ENCODE measurements at places on chromosomes 5 and 9.

- DNase-seq, result no peak
These were observed 378.3 kb downstream of the BRINP1 start for GRCh38 chr9:118990949-118991348.

GRCh38 chr9:34996181-34996904 lies 6.8 kb downstream of the DNAJB5 start:
- DNase-seq, result no peak

GRCh38 chr5:171426266-171426665 lies 6.8 kb downstream of the FGF18 start:
- DNase-seq, result no peak

DNA sequence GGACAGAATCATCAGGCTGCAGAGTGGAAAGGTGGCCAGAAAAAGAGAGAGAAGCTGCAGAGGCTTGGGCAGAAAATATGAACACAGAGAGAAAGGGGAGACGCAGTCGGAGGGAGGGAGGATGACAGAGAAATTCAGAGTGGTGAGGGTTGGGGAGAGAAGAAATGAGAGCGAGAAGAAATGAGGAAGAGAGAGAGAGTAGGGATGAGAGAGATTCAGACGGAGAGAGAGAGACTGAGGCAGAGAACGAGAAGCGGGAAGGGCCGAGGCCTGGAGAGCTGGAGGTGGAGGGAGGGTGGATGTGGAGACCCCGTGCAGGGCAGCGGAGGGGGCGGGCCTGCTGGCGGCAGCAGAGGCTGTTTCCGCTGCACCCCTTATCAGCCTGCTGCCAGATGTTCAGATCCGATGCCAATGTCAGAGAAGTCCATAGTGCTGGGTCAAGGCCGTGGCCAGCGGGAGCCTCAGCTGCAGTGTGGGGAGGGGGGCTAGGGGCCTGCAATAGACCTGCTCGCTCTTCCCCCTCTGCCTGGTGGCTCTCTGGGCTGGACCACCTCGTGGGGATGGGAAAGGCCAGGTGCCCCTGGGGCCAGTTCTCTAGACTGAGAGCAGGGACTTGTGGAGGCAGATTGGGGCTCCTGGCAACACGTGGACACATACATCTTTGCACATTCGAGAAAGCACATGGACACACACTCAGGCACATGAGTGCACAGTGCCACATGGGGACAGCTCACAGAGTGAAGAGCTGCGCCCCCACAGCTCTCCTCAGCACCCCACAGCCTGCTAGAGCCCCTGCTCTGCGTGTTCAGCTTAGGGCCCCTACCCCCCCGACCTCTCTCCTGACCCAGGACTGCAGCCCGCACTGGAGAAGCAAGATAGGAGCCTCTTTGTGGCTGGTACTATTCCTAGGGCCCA lies 4.9 kb upstream of the NR5A1 start:
- DNase-seq, result no peak

DNA sequence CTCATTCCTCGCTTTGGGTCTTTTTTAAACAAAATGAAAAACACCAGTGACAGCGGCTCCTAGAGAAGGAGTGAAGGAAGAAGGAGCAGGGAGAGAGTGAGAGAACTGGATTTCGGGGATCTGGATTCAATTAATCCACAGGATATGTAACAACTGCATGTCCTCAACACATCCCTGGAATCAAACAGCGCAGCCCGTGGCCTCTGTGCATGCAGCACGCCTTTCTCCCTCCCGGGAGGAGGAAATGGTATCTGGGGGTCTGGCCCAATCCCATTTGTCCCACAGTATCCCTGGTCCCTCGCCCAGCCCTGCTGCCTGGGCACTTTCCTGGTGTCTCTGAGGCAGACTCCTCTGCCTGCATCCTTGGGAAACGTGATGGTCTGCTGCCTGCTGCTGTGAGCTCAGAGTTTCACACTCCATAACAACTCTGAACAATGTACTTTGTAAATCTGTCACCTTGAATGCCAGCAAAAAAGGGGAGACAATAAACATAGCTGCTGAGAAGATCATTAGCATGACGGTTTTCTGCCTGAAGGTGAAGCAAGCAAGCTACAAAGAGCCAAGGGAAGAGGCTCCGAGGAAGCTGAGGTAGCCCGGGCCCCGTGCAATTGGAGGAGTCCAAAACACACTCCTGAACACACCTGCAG lies 56.1 kb downstream of the PTCH1 start:
- DNase-seq, result no peak

DNA sequence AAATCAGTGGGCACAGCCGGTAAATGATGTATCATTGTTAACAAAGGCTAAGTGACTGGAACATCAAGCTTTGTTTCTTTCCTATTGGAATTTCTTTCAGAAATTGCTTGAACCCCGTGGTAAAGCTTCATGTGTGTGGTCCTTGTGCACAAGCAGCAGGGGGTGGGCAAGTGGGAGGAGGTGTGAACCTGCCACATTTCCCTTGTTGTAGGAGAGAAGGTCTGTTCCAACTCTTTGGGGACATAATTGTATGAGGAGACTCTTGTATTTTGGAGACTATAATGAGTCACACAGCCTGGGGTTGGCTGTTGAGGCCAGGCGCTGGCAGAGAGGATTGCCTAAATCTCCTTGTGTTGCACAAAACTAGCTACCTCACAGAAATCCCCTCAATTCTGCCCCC lies 620.5 kb downstream of the IRX1 start:
- DNase-seq, result no peak

GRCh38 chr9:73667749-73668148 lies 516.1 kb downstream of the ANXA1 start:
- DNase-seq, result no peak

GRCh38 chr9:90616806-90617205 lies 25.8 kb downstream of the DIRAS2 start:
- DNase-seq, result no peak

DNA sequence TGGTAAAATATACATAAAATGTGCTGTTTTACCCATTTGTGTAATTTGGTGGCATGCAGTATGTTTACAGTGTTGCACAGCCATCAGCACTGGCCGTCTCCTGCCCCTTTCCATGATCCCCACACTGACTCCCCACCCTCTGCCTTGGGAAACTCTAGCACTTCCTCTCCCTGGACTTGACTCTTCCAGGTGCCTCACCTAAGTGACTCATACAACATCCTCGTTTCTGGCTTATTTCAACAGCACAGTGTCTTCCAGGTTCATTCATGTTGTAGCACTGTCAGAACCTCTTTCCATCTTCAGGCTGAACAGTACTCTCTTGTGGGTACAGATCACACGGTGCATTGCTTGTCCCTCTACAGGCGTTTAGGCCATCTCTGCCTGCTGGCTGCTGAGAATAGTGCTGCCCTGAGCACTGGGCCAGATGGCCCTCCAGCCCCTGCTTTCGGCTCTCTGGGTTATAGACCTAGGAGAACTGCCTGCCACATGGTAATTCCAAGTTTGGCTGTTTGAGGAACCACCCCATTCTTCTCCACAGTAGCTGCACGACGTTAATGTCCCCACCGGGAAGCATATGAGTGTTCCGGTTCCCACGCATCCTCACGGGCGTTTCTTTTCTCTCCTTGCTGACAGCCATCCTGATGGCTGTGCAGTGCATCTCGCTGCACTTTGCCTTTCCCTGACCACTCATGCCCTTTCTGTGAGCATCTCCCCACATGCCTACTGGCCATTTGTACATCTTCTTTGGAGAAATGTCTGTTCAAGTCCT lies 211.8 kb downstream of the FANCC start:
- DNase-seq, result no peak

- DNase-seq, result no peak
These were observed 10.2 kb upstream of the SLC25A51 start for GRCh38 chr9:37914154-37914551.

GRCh38 chr9:110808599-110808980 lies 140.0 kb downstream of the MUSK start:
- no peak for DNase-seq

- no peak for DNase-seq
These were observed 94.8 kb downstream of the ERCC6L2 start for GRCh38 chr9:95970317-95970716.

DNA sequence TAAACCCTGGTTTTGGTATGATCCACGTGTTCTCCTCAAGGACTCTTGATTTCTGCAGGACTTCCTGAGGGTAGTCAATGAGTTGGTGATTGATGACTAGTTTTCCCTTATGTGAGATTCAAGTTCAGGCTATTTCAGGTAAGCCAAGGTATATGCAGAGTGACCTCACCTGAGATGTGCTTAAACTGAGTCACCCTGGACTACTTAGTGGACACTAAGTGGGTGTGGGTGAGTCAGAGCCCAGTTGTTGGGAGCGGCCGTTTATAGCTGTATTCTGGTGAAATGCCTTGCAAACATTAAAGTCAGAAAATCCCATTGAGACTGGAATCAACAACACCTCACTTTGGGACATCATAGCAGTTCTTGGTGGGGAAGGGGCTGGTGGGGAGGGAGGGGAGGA lies 62.9 kb downstream of the SLC28A3 start:
- no peak for DNase-seq

- no peak for DNase-seq
These were observed 39.8 kb upstream of the WHRN start for GRCh38 chr9:114545055-114545454.

GRCh38 chr5:135451581-135452320 lies 400 bp downstream of the TIFAB start:
- DNase-seq, result no peak

DNA sequence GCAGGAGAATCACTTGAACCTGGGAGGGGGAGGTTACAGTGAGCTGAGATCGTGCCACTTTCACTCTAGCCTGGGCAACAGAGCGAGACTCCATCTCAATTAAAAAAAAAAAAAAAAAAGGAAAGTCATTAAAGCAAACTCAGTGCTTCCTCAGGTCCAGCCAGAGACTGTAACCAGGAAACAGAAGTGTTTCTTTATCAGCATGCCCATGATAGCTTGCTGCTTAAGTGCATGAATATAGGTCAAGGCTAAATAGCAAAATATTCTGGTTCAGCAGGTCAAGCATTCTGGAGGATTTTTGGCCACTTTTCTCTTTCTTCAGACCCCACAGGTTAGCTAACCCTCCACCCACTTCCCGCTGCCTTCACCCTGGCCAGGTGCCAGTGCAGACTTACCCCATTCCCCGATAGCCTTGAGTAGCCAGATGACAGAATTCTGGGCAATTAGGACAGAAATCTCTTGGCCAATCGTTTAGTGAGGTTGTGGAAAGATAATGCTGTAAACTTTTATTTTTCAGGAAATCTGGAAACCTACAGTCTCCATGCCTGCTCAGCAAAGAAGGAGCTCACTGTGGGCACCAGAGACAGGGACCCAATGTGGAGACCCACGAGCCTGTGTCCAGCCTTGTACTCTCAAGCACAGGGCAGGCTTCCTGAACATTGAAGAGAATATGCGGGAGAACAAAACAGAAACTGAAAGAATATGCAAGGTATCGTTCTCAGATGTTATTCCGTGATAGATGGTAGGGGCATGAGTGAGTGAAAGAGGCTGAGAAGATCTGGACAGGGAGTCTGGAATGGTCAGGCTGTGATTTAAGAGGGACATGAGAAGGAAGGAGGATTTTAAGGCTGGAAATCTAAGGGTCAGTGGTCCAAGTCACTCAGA lies 4.2 kb upstream of the UGT3A2 start:
- no peak for DNase-seq

DNA sequence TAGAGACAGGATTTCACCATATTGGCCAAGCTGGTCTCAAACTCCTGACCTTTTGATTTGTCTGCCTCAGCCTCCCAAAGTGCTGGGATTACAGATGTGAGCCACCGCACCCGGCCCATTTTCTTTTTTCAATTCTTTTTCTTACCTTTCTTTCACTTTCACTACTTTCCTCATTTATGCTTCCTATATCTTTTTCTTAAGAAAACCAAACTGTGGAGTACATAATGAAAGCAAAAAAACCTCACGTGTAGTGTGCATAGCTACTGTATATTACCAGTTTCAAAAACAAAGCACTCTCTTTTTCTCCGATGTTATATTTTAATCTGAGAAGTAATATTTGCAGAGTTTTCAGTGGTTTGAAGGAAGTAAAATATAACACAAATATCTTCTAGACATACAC lies 8.0 kb upstream of the CAST start:
- no peak for DNase-seq

GRCh38 chr5:181114844-181115778 lies 15.9 kb downstream of the OR2V1 start:
- no peak for DNase-seq

DNA sequence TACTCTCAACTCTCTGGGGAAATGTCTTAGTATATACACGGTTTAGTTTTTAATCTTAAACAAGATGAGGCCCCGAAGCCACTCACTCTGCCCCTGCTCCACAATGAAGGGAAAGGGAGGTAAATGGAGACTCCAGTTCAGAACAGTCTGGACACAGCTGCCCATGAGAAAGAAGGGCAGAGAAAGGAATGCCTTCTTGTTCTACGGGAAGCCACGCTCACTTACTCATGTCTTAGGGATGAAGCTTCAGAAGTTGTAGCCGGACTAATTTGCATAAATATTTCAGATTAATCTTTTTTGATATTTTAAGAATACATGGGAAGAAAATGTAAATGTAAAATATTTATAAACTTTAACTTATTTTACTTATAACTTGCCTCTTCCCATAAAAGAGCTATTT lies 94.0 kb downstream of the COL23A1 start:
- no peak for DNase-seq

DNA sequence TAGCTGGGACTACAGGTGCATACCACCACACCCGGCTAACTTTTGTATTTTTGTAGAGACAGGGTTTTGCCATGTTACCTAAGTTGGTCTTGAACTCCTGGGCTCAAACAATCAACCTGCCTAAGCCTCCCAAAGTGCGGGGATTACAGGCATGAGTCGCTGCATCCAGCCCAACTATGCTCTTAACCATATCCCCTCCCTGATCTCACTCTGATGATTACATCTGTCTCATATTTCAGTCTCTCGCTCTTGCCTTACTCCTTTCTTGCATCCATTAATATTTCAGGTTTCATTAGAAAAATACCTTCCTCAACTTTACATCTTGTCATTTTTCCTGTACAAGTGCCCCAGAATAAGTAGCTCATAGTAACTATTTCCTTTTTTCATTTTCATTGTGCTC lies 61.0 kb upstream of the BASP1 start:
- DNase-seq, result no peak

GRCh38 chr5:58060996-58061395 lies 398.9 kb downstream of the PLK2 start:
- no peak for DNase-seq

Measured in DMS79 (cell line).